Activated T-cell treated with anti-CD3 and anti-CD28 coated beads, Interleukin-2, amount 50 U/mL, for 1 hour (primary cell): ENCODE measurements at places on chromosomes 1 and 21.

GRCh38 chr1:206725109-206725963, 40.6 kb downstream of the MAPKAPK2 start:
- DNase-seq = peak; percentile 58

DNA sequence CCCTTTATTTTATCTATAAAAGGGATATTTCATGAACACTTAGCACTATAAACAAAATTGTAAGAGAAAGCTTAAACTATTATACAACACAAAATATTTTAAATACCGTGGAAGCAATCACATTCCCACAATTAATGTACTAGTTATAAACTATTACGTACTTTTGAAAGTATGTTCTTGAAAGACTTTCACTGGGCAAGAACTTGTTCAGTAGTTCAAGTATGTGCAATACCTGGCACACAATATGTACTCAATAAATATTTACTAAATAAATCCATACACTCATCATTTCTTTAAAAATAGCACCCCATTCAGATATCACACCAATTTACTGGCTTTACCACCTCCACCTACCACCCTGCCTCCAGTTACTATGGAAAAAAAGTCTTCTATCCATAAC, 12.6 kb upstream of the FMO2 start:
- no peak for DNase-seq

DNA sequence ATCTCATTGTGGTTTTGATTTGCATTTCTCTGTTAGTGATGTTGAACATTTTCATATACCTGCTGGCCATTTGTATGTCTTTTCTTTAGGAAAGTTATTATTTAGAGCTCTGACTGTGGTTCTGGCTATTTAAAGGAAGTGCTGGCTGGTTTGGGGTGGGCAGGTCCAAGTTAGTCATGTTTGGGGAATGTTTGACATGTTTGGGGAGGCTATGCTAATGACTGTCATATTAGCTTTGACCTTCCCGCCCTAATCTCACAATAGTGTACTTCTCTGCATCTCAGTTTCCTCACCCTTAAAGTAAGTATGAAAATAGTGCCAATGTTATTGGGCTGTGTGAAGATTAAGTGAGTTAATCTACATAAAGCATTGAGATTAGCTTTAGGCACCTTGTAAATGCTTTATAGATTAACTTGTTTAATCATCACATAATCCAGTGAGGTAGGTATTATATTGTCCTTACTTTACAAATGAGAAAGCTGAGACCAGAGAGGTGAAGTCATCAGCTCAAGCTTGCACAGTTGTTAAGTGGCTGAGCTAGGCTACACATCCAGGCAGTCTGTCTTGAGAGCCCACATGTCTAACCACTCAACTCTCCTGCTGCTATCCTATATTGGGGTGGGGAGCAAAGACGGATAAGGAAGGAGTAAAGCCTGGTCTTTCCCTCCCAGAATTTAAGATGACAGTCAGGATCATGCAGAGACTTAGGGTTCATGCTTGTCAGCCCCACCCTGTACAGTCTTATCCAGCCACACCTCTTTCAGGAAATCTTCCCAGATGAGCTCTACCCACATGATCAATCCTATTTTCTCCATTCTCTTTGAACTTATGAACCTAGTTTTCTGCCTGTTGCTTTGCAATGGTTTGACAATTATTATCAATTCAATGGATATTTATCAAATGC, 22.8 kb upstream of the CRNN start:
- DNase-seq = no peak

GRCh38 chr1:201500670-201501120, 6.2 kb downstream of the CSRP1 start:
- no peak for DNase-seq

GRCh38 chr1:84254703-84255238, 46.7 kb upstream of the SAMD13 start:
- no peak for DNase-seq

DNA sequence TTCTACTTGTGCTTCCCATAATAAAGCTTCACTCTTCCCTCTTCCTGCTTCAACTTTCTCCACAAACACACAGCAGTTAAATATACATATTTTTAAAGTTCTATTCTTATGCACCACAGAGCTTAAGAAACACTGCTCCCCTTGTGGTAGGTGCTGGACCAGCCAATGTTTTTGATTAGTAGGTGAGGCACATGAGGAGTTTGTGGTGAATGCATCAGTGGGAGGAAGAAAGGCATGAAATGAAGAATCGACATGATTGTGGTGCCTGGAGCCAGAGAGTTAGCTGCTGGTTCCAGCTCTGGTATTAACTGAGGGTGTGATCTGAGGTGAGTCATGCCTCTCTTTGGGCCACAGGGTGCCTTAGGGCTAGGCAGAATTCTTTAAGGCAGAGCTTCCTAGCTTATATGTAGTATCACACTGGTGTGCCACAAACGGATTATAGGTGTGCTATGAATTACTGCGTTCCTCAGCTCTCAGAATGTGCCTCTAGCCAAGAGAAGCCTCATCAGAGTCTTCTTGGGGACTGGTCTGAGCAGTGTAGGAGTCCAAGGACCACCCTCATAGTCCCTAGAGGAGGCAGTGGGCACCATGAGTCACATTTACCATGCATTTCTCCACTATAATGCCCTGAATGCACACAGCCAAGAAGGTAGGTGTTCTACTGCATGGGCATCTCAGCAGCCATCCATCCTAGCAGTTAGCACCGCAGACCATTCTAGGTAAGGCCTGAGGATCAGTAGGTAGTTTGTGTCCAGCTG, 97.4 kb upstream of the SGIP1 start:
- DNase-seq = peak; percentile 25

GRCh38 chr1:219862366-219862765, 66.0 kb downstream of the SLC30A10 start:
- DNase-seq = no peak

- DNase-seq = no peak
Observed at GRCh38 chr1:162590101-162590500, 28.6 kb downstream of the UAP1 start.

- no peak for DNase-seq
Observed at GRCh38 chr1:197985351-197985750, 68.2 kb downstream of the LHX9 start.

DNA sequence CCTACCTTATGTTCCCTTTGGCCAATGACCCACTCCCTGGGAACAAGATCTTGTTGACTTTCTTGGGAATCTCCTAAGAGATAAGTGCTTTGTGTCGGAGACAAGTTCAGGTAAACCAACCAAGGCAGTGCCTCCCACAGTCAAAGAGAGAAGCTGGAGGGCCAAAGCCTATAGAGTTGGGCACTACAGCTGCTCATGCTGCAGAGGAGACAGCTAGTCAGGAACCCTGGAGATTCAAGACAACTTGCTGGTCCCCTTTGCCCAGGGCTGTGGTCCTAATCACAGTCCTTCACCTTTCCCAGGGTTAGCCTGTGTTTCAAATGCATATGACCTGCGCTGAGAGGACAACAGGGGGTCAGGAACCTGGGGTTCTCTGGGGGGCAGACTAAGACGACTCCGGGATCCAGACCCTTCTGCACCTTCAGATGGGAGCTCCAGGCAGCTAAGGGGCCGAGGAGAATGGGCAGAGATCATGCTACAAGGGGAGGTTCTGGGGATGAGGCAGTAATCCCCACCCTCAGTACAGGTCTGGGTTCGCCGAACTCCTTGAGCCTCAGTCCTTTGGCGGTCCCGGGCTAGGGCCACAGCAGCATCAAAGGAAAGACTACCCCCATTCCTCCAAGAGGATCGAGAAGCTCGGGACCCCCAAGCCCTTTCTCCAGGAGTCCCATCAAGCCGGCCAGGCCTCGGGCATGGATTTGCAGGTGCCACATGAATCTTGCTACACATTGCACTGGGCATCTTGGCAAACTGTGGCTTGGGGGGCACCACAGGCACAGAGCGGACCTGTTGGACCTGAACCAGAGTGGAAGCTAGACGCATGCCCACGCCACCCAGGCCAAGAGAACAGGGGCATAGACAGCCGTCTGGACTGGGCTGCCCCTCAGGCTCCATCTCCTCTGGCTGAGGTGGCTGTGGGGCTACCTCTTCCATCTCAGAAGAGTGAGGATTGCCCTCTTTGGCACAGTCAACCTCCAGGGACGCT, 2.0 kb upstream of the USF1 start:
- DNase-seq = no peak

- DNase-seq = no peak
Observed at GRCh38 chr1:113672491-113672890, 86.8 kb downstream of the PHTF1 start.

DNA sequence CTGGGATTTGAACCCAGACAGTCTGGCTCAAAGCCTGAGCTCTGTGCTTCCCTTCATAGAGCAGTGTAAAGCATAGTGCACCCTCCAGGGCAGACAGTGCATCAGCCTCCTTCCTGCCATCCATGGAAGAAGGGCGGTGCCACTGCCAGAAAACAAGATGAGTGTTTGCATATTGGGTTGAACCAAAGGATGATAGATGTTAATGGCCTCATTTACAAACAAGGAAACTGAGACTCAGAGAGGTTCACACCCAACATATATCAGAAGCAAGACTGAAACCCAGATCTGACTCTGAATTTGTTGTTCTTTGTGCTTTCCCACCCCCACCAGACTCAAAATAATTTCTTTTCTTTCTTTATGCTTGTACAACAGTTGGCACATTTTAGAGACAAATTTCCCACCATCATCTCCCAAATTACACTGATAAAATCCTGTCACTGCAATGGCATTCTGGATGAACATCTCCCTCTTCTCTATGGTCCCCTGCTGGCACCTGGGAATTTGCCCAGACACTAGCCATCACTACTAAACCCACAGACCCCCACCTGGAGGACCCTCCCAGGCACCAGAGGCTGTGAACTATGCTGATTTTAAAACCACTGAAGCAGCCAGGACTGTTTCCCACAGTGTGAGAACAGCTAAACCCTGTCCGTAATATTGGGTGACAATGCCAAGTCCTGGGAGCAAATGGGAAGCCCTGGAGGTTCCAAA, 45.4 kb upstream of the MPZL1 start:
- DNase-seq = no peak

DNA sequence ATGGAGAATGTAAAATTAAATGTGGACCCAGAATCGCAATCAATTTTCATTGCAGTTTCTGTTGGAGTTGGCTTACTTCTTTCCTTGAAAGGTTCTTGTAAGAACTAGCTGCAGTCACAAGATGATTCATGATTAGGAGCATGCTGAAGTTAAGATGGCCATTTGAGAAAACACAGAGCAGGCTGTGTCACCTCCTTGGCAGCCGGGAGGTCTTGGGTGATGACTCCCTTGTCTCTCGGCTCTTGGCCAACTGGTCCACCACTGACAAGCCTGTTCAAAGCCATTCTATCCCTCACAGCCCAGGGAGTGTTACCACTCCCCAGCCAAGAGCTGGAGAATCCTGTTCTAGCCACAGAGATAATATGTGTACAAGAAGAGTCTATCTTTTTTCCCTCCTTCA, 40.6 kb downstream of the OPTC start:
- no peak for DNase-seq

GRCh38 chr1:57175506-57175905, 209.7 kb upstream of the C8B start:
- no peak for DNase-seq

DNA sequence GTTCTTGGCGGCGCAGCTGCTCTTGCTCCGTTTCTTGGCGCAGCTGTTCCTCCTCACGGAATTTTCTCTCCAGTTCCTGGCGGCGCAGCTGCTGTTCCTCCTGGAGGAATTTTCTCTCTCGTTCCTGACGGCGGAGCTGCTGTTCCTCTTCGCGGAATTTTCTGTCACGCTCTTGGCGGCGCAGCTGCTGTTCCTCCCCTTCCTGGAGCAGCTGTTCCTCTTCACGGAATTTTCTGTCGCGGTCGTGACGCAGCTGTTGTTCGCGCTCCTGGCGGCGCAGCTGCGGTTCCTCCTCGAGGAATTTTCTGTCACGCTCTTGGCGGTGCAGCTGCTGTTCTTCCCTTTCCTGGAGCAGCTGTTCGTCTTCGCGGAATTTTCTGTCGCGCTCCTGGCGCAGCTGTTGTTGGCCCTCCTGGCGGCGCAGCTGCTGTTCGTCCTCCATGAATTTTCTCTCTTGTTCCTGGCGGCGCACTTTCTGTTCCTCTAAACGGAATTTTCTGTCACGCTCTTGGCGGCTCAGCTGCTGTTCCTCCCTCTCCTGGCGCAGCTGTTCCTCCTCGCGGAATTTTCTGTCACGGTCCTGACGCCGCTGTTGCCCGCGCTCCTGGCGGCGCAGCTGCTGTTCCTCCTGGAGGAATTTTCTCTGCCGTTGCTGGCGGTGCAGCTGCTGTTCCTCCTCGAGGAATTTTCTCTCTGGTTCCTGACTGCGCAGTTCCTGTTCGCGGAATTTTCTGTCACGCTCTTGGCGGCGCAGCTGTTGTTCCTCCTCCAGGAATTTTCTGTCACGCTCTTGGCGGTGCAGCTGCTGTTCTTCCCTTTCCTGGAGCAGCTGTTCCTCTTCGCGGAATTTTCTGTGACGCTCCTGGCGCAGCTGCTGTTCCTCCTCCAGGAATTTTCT, 7.0 kb downstream of the TCHH start:
- DNase-seq = peak; percentile 19

GRCh38 chr1:193753038-193753756, 566.8 kb upstream of the B3GALT2 start:
- DNase-seq = no peak
